ENCODE measurements at places on chromosomes 3 and 15.

- DNase-seq: no peak
Measured at GRCh38 chr15:29942143-29942542, 119.9 kb upstream of the TJP1 start.

DNA sequence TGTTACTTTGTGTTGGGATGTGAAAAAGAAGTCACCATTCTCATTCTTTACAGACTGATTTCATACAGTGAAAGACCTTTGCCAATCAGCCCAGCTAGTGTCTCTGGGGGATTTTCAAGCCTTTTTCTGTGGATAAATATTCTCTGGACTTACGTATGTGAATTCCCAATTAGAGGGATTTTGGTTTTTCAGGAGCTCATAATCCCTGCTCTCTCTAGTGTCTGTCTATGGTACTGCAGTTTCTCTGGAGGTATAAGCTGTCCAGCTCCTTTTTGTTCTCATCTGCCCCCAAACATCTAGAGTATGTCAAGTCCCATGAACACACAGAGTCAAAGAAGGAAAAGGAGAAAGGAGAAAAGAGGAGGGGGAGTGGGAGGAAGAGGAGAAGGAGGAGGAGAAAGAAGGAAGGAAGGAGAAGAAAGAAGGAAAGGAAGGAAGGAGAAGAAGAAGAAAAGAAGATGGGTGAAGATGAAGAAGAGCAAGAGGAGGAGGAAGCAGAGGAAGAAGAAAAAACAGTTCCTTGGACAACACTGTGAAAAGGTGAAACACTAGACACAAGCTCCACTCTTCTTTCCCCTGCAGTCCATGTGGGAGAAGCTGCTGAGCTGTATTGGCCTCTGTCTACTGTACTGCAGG, 218.6 kb downstream of the GREM1 start:
- no peak for DNase-seq

- DNase-seq: no peak
Measured at GRCh38 chr3:156812521-156813335, 13.4 kb upstream of the LEKR1 start.

DNA sequence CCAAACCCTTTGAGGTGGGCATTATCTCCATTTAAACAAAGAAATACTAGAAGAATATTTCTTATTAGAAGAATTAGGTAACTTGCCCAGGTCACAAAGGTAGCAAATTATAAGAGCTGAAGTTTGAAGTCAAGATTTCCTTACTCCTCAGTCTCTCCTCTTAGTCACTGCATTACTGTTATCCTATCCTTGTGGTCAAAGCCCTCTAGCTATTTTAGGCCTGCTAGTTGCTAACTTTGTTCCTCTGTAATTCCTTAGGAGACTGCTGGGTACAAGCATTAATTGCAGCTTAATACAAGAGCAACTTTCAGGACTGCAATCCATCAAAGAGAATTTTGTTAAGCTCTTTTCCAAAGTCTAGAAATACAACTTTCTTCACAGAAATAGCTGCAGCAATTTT, 528.2 kb downstream of the ZIC1 start:
- no peak for DNase-seq

GRCh38 chr3:186421946-186422345, 59.9 kb upstream of the DGKG start:
- DNase-seq: no peak

- no peak for DNase-seq
Measured at GRCh38 chr3:137008976-137009375, 51.2 kb downstream of the IL20RB start.

DNA sequence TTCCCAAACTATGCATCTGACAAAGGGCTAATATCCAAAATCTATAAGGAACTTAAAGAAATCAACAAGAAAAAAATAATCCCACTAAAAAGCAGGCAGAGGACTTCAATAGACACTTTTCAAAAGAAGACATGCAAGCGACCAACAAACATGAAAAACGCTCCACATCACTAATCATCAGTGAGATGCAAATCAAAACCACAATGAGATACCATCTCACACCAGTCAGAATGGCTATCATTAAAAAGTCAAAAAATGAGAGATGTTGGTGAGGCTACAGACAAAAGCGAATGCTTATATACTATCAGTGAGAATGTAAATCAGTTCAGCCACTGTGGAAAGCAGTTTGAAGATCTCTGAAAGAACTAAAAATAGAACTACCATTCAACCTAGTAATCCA, 20.2 kb downstream of the CFAP44 start:
- DNase-seq: no peak

DNA sequence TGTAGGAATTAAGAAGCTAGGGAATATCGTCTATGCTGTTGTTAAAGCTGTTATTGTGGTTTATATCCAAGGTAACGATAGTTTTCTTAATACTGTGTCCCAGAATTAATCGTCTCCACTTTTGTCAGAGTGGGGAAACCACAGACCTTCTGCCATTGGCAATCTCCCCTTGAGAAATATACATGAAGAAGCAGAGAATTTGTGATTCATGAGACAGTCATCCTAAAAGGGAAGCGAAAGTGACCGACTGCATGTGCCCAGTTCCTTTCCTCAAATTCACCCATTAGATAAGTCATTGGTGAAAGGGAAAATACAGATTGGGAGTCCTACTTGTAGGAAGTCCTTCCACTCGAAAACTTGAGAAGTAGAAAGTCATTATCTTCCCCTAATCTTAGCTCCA, 26.6 kb downstream of the DIPK2A start:
- no peak for DNase-seq

GRCh38 chr3:45659661-45660566, 29.3 kb upstream of the SACM1L start:
- DNase-seq: peak; percentile 65

GRCh38 chr3:27661797-27662196, 60.3 kb downstream of the EOMES start:
- DNase-seq: no peak

DNA sequence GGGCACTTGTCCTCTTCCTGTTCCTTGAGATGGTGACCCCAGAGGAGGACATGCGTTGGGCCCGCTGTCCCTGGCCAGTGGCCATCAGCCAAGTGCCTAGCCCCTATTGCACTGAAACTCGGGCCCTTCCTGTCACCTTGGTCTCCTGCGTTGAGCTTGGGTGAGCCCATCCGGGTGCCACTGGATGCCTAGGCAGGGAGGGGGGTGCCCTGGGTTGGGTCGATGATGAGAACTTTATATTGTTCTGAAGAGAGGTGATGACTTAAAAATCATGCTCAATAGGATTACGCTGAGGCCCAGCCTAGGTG, 221.8 kb downstream of the SNRPN start:
- DNase-seq: peak; percentile 3

DNA sequence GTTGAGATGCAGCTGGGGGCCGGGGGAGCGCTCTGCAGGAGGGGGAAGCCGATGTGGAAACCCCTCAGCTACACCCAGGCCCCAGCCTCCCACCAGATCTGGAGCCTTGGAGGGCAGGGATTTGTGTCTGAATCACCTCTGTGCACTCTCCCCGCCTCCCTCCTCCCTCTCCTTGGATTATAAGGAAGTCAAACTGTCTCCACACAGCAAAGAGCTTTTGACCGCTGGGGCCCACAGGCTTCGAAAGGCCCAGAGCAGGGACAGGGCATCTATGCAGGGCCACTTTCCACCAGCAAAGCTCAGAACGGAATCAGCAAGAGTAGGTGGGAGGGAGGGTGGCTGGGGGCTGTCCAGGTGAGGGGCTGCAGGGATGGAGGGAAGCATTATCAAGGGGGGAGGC, 68.9 kb downstream of the IQSEC1 start:
- DNase-seq: peak; percentile 88

GRCh38 chr15:51738553-51738952, 1.1 kb upstream of the LYSMD2 start:
- no peak for DNase-seq

DNA sequence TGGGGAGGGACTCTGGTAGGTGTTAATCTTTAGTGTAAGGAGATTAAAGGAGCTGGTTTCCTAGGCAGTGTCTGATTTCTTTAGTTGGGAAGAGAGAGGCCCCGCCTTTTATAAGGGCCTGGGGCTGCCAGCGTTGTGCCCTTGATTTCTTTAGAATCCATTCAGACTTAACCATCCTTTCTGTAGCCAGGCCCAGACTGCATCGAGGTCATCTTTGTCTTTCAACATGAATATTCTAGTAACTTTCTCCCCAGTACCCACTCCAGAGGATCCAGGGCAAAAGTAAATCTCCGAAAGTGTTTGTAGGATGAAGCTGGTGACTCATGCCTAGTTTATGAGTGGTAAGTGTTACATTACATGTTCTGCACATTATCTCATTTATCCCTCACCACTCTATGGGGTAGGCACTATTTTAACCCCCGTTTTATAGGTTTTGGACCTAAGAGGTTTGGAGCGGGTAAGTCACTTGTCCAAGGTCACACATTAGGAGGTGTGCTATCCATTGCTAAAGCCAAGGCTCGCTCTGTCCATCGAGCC, 11.8 kb upstream of the USP3 start:
- peak; percentile 51 for DNase-seq

DNA sequence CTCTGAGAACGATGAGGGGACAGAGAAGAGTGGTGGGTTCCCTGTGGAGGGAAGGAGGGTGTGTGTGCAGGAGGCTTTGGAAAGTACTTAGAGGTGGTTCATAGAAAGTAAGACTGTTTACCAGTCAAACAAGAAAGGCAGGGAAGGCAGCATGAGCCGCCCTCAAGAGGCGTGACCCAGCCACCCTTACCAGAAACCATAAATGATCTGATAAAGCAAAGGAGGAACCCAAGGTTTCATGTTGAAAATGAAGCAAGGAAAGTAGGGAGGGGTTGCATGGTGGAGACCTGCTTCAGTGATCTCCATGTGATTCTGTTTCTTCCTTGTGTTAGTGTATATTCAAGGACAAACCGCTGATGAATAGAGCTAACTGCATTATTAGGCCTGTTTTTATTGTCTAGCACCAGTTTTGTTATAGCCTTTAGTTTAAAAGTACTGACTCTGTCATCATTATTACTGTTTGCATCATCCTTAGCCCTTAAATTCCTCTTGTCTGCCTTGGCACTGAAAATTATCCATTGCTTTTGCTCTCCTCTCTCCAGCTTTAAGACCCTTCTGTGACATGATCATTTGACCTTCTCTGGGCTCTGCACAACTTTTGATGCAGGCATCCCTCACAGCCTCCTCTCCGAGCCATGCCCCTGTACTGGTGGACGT, 96.1 kb downstream of the STAC start:
- no peak for DNase-seq

- no peak for DNase-seq
Measured at GRCh38 chr3:144362126-144362525, 390.5 kb downstream of the DIPK2A start.

DNA sequence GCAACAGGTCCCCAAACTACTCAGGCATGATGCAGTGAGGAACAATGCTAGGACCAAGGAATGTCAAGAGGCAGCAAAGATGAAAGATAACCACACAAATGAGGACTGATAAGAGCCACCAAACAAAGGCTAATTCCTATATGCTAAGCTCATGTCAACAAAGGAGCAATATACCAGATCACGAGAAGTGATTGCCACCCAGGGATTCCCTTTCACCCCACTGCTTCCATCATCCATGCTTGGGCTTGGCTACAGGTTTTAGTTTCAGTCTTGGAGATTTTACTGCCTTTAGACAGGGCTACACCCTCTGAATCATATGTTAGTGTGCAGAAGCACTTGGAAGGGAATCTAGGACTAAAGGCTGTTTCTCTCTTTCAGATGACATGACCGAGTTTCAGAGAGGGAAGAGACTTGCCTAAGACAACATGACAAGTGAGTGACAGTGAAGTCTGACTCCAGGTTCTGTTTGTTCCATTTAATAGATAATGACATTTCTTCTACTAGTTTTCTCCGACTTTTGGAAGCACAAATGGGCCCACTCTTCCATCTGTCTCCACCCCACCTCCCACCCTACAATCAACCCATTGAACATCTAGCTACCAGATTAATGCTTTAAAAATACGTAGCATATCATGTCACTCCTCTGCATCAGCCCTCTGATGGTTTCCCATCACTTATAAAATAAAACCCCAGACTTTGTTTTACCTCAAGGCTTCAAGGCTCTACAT, 173.5 kb upstream of the LRRN1 start:
- no peak for DNase-seq

All from WERI-Rb-1 (cell line).